ENCODE measurements at places on chromosomes 6 and 20.

DNA sequence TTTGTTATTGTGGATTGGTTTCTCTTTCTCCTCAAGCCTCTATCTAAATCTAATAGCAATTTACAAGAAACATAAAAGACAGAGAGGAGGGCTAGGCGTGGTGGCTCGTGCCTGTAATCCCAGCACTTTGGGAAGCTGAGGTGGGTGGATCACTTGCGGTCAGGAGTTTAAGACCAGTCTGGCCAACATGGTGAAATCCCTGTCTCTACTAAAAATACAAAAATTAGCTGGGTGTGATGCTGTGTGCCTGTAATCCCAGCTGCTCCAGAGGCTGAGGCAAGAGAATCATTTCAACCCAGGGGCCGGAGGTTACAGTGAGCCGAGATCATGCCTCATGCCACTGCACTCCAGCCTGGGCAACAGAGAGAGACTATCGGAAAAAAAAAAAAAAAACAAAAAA lies 46.6 kb downstream of the SLC2A12 start:
- no peak for DNase-seq

- DNase-seq, result no peak
Measured at GRCh38 chr20:59743767-59744485, 139.6 kb downstream of the PHACTR3 start.

DNA sequence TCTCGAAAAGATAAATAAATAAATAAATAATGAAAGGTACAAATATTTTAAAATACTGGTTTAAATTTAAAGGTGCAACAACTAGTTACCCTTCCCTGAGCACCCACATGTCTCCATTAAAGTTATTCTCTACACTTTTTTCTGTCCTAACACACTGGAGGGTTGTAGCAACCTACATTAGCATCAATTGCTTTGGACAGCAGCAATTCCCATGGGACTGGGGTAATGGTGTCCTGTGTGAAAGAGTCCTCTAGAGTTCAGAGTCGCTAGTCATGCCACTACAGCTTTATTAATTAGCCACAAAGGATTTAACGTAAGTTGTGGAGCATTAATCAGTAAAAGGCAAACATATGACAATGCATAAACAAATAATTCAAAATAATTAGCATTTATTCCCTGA lies 14.1 kb upstream of the CD24 start:
- DNase-seq, result no peak

DNA sequence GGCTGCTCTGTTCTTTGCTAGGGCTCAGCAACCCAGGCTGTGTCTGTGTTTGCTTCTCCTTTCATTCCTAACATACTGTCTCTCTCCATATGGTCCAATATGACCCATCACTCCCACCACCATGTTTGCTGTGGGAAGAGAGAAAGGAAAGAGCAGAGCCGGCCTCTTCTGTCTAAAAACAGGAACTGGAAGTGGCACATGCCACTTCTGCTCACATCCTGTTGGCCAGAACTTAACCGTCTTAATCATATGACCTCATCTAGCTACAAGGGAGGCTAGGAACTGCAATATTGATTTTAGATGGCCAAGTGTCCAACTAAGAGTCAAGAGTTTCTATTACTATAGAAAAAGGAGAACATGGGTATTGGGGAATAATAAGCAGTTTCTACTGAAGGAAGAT lies 212.5 kb upstream of the CHD6 start:
- DNase-seq, result no peak

- DNase-seq, result peak; percentile 87
Measured at GRCh38 chr20:44714701-44715498, at the start of gene CCN5. TSS of gene CCN5 (plus strand) at chr20:44715369. CDS start at chr20:44715391, 22 bp downstream.

DNA sequence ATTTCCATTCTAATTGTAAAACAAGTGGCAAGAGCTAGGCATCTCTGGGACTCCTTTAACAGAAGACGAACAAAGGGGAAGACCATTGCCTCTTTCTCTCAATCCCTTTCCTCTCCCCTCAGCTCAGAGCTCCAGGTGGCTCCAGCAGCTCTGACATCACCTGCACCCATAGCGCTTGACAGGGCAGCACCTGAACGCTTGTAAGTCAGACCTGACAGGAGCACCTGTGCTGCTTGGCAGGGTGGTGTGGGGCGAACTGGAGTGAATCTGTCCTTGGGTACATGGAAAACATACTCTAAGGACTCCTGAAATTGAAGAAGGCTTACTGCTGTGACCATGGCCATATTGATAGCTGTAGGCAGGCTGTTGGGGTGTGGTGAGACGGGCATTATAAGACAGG lies 409.5 kb upstream of the AGPAT4 start:
- DNase-seq, result no peak

DNA sequence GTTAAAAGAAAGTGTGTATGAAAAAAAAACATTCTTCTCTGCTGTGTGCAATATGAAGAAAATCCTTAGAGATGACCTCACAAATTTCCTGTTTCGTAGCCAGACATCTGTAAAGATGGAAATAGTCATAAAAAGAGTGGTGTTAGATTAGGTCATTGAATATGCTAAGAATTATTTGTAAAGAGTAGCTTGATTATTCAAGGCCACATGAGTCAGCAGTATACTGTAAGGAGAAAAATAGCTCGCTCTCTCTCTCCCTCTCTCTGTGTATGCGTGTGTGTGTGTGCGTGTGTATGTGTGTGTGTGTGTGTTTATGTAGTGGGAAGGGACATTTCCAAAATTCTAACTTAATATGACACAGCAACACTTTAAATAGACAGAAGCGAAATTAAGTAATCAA lies 78.8 kb downstream of the PTCHD4 start:
- DNase-seq, result peak; percentile 6

GRCh38 chr6:105484238-105485161 lies 81.6 kb upstream of the PREP start:
- no peak for DNase-seq

GRCh38 chr6:4937414-4937813 lies 66.4 kb downstream of the RPP40 start:
- no peak for DNase-seq

DNA sequence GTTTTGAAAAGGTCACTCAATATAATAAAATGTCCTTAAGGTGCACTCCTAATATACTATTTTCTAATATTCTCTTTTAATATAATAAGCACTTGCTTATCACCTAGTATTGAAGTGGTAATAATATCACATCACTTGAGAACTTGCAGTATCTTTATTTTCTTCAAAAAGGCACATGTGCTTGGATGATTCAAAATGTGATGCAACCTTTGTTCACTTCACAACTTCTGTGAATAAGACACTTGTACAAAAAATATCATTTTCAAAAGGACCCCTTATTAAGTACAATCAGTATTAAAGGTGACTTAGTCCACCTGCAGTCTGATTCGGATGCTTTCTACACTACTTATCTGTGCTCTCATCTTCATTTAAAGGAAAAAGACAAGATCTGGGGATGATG lies 3.4 kb downstream of the PRELID3B start:
- no peak for DNase-seq

- DNase-seq, result no peak
Measured at GRCh38 chr6:105780146-105780860, 305.8 kb upstream of the PRDM1 start.

GRCh38 chr6:28053584-28053983 lies 26.8 kb upstream of the ZNF165 start:
- DNase-seq, result no peak

DNA sequence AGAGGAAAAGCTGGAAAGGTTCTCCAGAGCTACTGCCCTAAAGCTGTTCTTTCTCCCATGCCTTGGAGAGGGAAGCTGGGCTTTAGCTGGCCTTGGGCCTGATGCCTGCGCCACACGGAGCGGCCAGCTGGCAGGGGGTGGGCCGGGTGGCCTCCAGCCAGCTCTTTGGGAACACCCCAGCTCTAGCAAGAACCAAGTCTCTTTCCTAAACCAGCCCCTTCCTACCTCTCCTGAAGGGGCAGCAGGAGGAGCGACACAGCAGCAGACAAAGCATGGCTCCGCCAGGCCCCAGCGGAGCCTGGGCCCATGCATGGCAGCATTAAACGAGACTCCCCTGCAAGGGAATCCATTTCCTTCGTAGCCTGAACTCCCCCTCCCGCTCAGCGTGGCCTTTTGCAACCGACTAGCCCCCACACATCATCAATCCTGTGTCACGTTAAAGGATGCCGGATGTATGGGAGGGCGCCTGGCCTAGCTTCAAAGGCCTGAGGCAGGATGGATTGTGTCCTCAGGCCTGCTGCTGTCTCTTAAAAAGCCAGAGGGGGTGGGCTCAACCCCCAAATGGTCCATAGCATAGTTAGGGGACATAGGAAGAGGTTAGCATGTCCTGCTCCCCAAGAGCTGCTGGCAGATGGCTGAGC lies 14.0 kb downstream of the MRPS18A start:
- DNase-seq, result peak; percentile 58

DNA sequence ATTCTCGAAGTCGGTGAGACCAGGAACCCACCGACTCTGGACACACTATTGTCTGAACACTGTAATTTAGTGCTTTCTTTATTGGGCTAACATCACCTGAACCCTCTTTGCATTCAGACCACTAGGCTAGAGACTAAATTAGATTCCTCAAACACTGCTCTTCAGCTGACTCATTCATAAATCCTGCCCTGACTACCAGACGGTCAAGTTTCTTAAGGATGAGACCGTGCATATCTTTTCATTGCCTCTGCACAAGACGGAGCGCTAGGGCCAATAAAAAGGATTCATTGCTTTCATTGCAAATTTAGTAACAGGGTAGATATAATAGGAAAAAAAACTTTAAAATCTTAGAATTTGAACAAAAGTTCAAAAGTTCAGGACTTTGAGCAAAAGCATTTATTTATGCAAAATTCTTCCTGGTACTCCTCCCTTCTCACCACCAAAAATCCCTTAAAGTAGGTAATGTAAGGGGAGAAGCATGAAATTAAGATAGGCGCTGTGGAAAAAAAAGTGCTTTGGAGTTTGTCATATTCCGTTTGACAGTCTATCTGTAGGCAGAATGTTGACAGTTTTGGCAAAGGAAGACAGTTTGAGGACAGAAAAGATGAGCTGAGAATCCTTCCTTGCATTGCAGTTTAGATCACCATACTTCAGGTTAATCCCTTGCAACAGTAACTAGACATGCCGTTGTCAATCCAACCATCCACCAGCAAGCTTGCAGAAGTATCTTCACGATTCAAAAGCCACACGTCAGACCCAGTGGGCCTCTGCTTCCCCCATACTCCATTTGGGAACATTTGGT lies 328.6 kb upstream of the JARID2 start:
- DNase-seq, result no peak

GRCh38 chr6:162526960-162527359 lies 200.6 kb downstream of the PRKN start:
- DNase-seq, result no peak

GRCh38 chr20:58447511-58448391 lies 58.7 kb downstream of the VAPB start:
- no peak for DNase-seq

- no peak for DNase-seq
Measured at GRCh38 chr6:845101-845500, 152.2 kb upstream of the EXOC2 start.

DNA sequence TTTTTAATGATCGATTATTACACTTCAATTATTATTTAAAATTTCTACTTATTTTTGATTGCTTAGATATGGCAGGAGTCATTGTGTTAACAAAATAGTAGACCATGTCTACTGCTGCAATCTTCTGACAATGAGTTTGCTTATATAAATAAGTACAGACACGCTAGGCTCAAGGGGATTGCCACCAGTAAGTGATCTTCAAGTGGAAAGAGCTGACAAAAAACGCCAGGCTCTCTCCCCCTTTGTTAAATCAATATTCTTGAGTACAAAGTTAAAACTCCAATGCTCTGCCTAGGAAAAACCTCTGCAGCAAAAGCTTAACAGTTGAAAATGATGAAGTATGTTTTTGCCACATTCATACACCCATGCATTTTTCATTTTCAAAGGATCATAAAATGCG lies 738.1 kb downstream of the HDGFL1 start:
- DNase-seq, result no peak

- no peak for DNase-seq
Measured at GRCh38 chr6:56761651-56762050, 119.0 kb upstream of the DST start.

GRCh38 chr6:148653138-148653776 lies 93.6 kb upstream of the UST start:
- no peak for DNase-seq

Data from ovary (tissue), 10 donors.